ENCODE measurements at places on chromosomes 11 and 22. TPM values are rescaled to one million over a fixed set of nuclear protein-coding genes. Genes with fewer than 3 reads are reported as not detected.

GRCh38 chr11:57459164-57460021 is 935 bp upstream of the RTN4RL2 start:
- no peak for DNase-seq

DNA sequence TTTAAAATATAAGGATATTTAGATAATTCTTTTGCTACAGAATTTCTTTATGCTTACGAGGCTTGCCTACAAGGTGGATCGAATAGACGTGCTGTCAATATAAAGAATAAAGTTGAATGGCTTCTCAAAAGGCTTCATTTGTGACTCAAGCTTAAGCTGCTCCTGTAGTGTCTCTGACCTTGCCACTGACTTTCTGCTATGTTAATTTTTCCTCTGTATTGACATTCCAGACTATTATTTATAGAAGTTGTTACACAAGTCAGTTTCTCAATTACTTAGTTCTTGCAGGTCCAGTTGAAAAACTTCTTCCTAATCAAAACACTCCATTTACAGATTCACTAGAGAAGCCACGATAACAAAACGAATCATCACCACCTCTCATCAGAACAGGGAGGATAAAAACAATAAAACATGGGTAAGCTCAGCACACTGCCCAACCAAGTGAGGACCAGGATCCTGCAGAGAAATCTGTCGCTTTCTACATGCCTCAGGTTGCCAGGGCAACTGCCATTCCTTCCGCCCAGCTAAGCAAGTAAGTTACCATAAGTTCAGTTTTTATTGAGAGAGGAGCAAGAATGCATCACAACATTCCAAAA is 39.0 kb upstream of the CHKA start:
- no peak for DNase-seq

DNA sequence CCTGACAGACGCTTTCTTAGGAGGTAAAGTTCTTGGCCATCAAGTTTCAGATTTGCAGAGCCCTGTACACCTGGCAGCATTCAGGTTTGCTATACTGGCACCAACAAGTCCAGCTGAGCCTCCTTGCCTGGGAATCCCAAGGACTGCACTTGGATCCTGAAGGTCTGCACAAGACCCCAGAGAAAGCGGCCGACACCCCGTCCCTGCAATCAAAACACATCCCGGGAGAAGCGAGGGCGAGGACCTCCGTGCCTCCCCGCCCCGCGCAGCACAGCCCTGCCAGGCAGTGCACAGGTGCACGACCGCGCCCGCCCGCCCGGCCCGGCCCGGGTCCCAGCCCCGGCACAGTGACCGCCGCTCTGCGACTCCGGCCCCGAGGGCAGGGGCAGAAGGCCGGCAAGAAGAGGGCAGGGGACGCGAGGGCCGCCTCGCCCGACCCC is 559 bp downstream of the MRTFA start:
- DNase-seq = no peak

Gene KRTAP5-9
- total RNA-seq = not detected

Gene MS4A3
- not detected for total RNA-seq

Gene OR10D3
- total RNA-seq = not detected

DNA sequence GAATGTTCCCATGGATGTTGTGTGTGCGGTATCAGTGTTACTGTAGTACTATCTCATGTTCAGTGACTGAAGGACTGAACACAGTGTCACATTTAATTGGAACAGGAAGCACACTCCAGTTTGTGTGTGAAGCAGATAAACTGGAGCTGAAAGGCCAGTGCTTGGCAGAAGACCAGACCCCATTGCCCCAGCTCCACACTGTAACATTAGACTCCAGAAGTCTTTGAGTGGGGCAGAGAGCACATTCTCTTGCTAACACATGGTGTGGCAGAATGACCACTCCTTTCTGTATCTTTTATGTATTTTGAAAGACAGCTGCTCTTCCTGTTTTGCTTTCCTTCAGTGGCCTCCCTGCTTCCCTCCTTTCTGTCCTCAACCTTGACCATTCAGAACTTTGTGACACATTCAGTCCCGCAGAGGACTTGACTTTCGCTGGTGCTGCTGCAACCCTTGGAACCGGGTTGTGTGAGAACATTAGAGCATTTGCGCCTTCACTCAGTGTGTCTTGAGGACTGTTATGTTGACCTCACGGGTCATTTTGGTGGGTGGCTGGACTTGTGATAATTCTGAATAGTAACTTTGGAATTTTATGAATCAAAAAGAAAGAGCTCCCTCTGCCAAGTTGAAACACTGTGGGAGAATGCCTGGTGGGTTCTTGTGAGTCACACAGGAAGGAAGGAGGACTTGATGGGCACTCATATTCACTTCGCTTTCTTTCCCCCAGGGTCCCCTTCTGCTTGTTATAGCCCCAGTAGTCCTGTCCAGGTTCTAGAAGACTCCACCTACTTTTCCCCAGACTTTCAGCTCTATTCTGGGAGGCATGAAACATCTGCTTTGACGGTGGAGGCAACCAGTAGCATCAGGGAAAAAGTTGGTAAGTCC is 26.4 kb downstream of the AMOTL1 start:
- peak; percentile 80 for DNase-seq

DNA sequence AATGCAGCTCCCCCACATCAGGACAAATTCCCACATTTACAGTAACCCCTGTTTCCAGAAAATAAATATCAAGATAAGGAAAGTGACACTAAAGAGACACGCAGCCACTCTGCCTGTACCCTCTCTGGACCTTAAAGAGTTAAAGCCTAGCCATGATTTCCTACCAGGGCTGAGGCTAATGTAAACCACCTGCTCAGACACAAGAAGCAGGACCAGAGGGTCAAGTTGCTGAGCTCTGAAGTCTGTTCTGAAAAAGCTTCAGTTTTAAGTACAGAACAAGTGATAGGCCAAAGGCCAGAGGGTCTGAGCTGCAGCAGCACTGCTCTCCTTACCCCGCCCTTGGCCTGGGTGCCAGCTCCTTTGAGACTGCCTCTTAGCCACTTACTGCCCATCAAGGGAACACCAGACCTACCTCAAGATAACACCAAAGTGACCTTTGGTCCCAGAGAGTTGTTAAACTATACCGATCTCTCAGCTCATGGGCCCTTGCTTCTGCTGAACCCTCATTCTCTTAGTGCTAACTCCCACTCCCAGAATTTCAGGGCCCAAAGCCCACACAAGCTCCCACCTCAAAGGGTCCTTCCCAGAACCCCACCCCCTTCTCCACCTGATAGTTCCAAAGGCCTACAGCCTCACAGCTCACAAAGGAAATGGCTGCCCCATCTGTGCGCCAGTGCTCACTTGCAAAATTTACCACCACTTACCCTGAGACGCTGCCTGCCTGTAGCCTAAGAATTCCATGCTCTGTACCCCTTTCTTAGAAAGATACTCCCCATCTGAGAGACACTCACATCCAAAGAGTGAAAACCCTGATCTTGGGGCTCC is 40.5 kb downstream of the IL18BP start:
- DNase-seq = peak; percentile 31

Gene ACRV1
- total RNA-seq = not detected

DNA sequence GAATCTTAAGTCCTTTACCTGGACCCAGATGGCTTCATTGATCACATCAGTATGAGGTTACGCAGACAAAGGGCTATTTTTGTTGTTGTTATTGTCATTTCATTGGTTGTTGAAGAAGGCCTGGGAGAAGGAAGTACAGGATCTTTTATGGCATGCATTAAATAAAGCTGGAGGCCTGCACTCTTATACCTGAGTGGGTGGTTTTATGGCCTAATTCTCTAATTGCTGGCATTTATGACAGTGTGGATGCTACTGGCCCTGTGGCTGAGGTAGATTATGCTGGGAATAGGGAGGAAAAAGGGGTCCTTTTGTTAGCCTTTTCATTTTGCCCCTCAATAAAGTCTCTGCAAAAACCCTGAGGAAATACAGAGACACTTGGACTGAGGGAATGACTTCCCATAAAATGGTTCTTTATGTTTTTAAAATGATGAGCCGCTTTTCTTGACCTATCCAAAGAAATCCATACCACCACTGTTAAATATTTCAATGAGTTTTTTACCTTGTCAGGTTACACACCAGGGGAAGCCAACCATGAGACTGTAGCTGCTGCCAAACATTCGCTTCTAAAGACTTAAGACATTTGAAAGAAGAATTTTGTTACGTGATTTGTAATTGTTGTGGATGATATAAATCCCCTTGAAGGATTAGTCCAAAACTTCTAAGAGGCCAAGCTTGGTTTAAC is 6.8 kb downstream of the KMT2A start:
- no peak for DNase-seq

GRCh38 chr11:67032830-67033551 is 10.1 kb downstream of the SYT12 start:
- DNase-seq = peak; percentile 58

GRCh38 chr11:47395223-47396048 is 13.0 kb upstream of the SLC39A13 start:
- peak; percentile 21 for DNase-seq

DNA sequence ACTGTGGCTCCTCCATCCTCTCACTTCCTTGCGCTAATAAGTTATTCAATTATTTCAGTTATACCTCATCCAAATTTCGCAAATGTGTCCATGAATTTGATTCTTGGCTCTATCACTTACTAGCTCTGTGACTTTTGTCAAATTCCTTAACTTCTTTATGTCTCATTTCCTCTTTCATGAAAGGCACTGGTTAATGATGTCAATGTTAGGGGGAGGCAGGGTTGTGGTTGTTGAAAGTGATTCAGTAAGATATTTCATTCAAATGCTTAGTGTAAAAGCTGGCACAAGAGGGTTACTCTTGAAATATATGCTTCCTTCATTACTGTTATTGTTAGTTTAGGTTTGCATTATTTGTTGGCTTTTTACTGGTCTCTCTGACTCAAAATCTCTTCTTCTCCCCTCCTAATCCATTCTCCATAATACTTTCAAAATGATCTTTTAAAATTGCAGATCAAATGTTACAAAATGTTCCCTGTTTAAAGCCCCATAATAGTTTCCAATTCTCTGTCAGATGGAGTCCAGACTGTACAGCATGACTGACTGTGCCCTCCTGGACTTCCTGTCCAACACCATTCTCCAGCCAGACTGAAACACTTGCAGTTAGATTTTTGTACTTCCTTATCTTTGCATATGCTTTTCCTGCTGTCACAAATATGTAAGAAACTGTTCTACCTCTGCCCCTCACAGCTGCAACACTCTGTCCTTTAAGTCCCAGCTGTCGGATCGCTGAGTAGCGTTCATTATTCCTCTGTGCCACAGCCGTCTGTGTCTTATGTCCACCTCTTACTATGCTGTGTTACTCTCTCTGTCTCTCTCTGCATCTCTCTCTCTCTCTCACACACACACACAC is 510.6 kb upstream of the RAG2 start:
- DNase-seq = no peak

Gene BATF2
- 1.6 TPM for total RNA-seq

Gene CLDN5
- total RNA-seq = 42.1 TPM

GRCh38 chr11:27388869-27389268 is 25.9 kb upstream of the CCDC34 start:
- DNase-seq = no peak

DNA sequence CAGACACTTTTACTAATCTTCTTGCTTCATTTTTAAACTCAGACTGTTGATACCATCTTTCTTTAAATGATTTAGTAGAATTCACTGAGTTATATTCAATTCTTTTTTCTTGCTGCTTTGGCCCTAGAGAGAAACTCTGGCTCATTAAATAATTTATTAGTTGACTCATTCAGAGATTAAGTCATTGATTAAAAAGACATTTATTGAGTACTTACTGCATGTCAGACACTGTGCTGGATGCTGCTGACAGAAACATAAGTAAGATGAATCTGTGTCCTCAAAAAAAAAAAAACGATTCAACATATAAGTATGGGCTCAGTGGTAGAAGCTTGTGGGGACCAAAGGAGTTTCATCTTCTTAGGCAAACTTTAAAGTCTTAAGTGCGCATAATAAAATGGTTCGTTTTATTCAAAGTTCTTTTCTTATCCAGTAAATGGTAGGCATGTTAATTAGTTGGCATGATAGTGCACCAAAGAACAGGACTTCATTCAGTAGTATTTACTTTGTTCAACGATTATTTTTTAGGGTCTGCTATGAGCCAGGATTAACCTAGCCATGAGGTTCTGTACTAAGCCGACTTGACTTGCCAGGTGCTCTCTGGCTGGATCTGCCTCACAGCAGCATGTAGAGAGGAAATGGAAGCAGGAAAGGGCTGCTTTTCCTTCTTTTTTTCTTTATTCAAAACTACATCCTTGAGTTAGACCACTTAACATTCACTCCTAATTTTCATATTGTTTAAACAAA is 281.0 kb upstream of the CTSC start:
- no peak for DNase-seq

Gene GGTLC3
- not detected for total RNA-seq

DNA sequence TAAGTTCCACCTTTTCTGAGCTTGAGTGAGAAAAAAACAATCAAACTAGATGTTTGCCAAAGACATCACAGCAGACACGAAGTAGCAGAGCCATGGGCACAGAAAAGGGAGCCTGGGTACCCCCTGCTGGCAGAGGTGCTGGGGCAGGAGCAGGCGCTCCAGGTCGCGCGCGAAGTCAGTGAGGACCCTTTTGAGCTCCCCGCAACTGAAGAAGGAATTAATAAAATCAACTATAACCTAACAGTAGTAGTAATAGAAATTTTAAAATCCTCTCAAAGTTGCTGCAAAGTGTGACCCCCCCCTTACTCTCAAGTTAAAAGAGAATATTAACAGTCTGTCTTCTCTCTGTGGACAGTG is 20.0 kb upstream of the PARVB start:
- DNase-seq = no peak

Gene SMCO4
- 40.7 TPM for total RNA-seq

- no peak for DNase-seq
Measured at GRCh38 chr22:50016308-50016987, 3.9 kb upstream of the IL17REL start.

Gene KCNK7
- 0.31 TPM for total RNA-seq

GRCh38 chr11:119091178-119091577 is 6.5 kb downstream of the HMBS start:
- no peak for DNase-seq

DNA sequence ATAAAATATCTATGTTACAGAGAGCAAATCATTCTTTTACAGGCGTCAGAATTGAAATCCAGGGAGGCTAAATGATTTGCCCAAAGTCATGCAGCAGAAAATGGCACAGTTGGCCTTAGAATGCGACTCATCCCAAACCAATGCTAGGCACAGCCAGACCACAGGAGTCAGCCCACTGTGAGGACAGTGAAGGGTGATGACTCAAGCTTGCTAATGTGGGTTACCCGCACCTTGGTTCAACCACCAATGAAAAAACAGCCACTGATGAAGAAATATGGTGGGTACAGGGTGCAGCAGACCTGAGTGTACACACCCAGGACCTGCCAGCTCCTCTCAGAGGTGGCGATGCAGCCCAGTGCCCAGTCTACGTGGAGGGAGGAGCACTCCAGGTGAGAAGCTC is 89.7 kb downstream of the ZC3H12C start:
- DNase-seq = no peak

Gene SLC43A1
- total RNA-seq = 7.2 TPM

DNA sequence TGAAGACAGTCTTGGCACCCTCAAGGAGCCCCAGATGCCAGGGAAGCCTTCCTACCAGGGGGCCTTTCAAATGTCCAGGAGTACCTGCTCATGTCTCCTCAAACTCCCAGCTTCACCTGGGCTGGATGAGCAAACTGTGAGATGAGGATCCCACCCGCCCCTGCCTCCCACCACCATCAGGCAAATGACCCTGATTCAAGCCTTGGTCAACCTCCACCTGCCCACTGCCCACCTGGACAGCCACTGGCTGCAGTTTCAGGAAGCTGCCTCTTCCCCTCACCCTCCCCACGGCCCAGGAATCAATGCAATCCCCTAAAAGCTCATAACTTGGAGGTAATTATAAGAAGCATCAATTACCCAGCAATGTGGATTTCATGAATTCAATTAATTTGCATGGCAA is 122.7 kb downstream of the BUD13 start:
- DNase-seq = no peak
